ENCODE measurements at places on chromosomes 16 and 17.

- no peak for DNase-seq
These were observed 160.4 kb downstream of the ABCA8 start for GRCh38 chr17:68794636-68795434.

GRCh38 chr17:28194382-28194781 lies 124.6 kb upstream of the TMEM97 start:
- no peak for DNase-seq

GRCh38 chr17:56291226-56291805 lies 138.0 kb downstream of the ANKFN1 start:
- DNase-seq: no peak

GRCh38 chr17:78046923-78047322 lies 81.6 kb downstream of the TMC6 start:
- DNase-seq: no peak

GRCh38 chr17:72128039-72128438 lies 7.2 kb downstream of the SOX9 start:
- DNase-seq: no peak

- DNase-seq: no peak
These were observed 171.6 kb downstream of the C16orf78 start for GRCh38 chr16:49545243-49545642.

DNA sequence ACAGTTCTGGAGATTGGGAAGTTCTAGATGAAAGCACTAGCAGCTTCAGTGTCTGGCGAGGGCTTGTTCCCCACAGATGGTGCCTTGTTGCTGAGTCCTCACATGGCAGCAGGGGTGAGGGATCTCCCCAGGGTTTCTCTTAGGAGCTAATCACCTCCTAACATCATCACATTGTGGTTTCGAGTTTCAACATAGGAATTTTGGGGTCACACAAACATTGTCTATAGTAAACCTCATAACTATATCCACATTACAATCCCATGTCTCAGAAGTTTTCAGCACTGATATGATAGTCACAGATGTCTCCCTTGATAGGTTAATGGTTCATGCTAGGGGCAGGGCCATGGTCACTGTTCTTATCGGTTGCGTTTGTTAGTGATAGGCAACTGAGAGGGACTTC lies 13.8 kb downstream of the CLUAP1 start:
- no peak for DNase-seq

- no peak for DNase-seq
These were observed 12.0 kb upstream of the RNF157 start for GRCh38 chr17:76252040-76252954.

- no peak for DNase-seq
These were observed 1324.1 kb downstream of the CDH8 start for GRCh38 chr16:60712144-60712543.

DNA sequence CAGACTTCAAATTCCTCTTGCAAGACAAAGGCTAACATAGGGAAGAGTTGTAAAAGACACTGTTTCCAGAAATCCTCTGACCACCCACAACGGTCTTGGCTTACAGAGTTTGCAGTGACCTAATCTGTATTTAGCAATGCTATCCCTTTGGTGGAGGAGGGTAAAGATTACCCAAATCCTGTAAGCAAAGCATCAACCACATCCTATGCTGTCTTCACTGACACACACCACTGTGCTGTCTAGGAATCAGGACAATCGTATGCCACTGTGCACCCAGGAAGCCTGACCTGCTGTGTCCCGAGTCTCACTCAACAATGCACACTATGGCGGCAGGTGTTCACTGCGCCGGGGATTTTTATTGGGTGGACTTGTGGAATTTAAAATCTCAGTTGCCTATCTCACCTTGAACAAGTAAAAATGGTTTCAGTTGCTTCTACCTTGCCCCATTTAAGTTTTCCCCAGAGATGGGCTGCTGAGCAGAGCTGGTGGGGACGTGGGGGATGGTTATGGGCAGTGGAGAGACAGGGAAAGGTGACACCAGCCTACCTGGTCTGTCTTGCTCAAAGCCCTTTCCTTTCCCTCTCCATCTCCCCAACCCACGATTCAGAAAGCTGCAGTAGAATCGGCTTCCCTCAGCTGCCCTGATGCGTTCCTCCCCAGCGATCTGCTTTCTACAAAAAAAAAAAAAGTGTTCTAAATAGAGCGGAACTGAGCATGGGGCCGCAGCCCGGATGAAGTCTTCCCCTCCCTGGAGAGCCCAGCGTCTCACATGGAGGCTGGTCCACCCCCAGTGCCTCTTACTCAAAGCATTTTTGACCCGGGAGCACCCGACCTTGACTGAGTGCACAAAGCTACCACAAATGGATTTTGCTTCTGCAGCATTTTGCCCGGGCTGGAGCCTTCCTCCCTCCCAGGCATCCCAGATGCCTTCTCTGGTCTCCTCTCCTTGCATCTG lies 271.5 kb downstream of the SOX9 start:
- no peak for DNase-seq

DNA sequence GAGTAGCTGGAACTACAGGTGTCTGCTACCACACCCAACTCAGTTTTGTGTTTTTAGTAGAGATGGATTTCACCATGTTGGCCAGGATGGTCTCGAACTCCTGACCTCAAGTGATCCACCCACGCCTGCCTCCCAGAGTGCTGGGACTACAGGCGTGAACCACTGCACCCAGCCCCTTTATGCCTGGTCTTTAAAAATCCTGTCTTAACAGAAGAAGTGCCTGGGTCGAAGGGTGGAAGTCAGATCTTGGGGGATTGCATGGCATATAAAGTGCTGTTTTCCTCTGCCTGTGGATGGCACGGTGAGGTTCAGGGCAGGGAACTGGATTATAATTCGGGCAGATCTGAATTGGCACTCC lies 30.3 kb downstream of the ZC3H18 start:
- DNase-seq: no peak

DNA sequence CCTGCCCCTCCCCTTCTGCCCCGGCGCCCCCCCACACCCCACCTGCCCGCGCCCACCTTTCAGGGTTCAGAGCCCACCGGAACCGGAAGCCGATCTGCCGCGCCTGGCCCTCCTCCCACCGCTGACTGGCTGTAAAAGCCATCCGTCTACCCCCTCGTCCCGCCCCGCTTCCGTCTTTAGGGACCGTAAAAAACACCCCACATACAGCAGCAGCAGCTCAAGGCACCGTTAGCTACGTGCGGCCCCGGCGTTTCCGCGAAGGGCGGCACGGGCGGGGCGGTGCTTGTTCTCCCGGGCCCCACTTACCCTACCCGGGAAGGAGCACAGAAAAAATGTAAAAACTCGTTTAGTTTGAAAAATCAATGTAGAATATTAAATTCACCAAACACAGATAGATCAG lies at the start of gene MRPL28:
MRPL28 (minus strand) TSS at position 96 of the 400 bp plus-strand sequence. CDS start 320 bp downstream, outside the sequence.
- DNase-seq: peak; percentile 83

DNA sequence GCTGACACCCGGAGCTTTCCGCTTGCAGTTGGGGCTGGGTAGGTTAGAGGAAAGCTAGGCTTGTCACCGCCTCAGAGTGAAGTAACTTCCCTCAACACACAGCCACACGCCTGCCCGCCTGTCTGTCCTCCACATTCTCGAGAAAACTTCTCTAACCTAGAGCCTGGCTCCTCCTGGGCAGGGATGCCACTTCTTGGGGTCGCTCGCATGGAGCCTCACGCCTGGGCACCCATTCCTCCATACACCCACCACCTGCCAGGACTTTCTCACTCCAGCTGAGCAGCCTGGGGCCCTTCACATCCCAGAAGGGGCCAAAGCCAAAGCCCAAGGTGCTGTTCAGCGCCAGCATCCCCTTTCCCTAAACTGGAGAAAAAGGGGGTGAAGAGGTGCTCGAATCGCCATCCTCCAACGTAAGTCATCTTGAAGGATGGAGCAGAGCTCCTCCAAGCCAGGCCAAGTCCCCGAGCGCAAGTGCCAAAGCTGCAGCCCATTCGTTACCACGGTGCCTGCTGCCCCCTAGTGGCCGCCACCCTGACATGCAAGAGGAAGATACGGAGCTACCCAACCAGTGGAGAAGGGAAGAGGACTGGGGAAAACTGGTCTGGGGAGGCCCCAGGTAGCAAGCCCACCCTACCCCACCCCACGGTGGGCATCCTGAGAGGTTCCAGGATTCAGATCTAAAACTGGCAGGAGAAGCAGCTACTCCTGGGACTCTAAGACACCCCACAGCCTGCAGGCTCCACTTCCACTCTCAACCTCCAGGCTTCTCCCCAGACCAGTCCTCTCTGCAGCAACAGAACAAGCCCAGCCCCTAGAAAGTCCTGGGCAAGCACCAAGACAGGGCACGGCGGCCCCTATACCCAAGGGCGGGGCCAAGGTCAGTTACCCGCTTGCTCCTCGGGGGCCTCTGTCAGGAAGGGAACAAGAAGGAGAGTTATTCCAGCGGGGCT lies 63.1 kb downstream of the MYO18A start:
- no peak for DNase-seq

- DNase-seq: no peak
These were observed 2.4 kb downstream of the ANKRD13B start for GRCh38 chr17:29595107-29595942.

- peak; percentile 43 for DNase-seq
These were observed 167.5 kb downstream of the RAB11FIP4 start for GRCh38 chr17:31558748-31559583.

GRCh38 chr16:13529193-13529982 lies 390.6 kb upstream of the ERCC4 start:
- DNase-seq: no peak

GRCh38 chr16:58541711-58542110 lies 26.4 kb downstream of the SETD6 start:
- no peak for DNase-seq

DNA sequence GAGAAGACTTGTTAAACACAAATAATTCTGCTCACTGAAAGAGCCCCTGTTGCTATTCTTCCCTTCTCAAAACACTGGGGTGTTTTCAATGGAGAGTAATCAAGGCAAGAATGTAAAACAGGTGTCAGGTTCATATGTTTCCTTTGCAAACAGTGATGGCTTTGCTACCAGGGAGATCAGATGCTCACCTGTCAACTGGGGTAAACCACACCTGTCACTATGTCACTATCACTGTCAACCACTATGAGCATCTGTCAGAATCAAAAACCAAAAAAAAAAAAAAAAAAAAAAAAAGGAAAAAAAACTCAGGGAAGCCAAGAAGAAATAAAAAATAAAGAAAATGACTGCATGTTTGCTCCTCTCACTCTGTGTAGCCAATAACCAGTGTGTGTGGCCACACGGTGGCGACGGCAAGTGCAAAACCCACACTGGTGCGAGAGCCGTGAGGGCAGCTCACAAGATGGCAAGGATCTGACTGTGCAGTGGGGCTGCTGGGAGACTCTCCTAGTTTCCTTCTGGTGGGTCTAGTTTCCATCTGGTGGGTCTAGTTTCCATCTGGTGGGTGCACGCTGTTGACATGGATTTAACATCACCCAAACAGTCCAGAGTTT lies 22.7 kb downstream of the USP22 start:
- DNase-seq: no peak
